ENCODE measurements at places on chromosomes 16 and 17.

DNA sequence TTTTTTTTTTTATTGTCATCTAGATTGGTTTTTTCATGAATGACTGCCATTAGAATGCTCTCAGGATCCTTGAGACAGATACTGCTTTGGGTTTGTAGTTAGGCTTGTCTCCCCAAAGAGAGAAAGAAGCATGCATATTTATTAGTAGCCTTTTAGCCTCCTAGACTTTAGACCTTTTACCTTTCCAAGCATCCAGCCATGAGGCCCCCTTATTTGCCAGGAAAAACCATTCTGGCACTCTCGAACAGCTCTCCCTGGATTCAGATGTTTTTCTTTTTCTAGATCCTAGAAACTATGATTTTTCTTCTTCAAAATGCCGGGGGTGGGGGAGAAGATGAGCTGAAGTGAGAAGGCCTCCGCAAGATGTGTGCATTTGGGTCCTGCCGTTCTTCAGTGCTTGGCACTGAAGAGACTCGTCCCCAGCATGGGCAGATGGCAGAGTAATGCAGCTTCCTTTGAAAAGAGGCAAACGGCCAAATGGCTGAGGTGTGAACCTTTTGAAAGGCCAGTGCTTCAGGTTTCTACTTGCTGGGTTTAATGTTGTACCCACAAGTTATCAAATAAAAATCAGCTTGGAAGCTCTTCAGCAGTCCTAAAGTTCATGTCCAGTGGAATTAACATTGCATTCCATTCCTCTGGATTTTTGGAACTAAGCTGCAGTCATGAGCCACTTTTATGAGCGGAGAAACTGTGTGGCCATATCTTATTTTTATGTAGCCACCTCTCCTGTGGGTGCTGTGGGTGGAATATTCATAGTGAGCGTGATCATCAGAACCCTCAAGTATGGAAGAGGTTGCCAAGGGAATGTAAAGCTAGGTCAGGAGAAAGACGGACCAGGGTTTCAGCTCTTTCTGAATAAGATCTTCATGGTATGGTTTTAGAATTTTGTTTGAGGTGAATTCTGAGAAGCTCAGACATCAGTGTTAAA, 7.2 kb downstream of the SOCS7 start:
- DNase-seq: peak; percentile 12

- DNase-seq: peak; percentile 8
Measured at GRCh38 chr16:60166111-60166510, 1432.0 kb upstream of the GOT2 start.

DNA sequence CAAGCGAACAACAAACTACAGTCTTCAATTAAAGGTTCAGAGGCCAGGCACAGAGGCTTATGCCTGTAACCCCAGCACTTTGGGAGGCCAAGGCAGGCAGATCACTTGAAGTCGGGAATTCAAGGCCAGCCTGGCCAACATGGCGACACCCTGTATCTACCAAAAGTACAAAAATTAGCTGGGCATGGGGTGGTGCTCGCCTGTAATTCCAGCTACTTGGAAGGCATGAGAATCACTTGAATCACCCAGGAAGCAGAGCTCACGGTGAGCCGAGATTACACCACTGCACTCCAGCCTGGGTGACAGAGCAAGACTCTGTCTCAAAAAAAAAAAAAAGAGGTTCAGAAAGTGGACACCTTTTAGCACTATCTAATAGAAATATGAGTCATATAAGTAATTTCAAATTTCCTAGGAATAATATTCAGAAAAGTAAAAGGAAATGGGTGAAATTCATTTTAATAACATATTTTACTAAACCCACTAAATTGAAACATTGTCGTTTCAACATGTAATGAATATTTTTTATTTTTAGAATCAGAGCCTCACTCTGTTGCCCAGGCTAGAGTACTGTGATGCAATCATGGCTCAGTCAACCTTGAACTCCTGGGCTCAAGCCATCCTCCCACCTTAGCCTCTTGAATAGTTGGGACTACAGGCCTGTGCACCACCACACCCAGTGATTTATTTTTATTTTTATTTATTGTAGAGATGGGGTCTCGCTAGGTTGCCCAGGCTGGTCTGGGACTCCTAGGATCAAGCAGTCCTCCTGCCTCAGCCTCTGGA, 15.2 kb upstream of the MARCHF10 start:
- peak; percentile 89 for DNase-seq

DNA sequence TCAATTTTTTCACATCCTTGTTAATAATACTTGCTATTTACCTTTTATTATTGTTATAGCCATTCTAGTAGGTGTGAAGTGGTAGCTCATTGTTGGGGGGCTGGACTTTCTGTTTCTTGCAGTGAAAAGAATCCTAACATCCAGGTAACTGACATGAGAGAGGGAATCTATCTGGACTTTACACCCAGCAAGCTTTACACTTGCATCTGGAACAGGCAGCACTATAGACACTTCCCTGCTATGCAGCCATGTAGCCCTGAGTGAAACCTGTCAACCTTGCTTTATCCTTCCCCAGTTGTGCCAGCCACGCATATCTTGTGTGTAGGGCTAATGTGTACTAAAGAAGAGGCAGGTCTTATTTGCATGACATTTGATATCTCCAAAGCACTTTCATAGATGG, 16.9 kb upstream of the ABCC12 start:
- DNase-seq: no peak

DNA sequence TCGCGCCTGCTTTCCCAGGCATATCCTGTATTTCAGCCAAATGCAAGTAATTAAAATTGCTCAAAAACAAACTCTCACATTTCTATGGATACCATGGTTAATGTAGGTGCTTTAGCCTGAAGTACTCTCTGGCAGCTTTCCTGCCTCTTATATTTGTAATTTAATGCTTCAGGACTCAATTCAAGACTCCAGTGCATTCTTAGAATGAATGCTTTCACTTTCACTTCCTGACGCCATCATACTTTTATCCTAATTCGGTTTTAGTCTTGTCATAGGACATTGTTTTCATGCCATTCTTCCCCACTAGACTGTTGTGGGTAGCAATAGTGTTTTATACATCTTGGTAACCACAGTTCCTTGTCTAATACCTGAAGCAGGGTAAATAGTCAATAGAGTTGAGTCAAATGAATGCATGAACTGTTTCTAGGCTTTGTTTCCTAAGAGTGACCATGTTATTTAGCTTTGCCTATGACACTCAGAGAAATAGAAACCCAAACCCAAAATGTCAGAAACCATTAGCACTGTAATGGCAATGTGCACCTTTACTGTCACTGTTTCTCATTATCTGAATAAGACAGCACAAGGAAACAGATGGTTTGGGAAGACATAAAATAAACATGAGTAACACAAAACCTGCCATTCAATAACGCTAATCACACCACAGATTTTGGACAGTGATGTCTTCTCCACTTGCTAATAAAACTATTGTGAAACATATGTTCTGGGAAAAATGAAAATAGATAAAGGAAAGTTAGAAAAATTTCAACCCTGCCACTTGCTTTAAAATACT, 705.5 kb downstream of the CDH11 start:
- peak; percentile 39 for DNase-seq

GRCh38 chr17:16287563-16288027, 65.7 kb downstream of the CENPV start:
- peak; percentile 24 for DNase-seq

- no peak for DNase-seq
Measured at GRCh38 chr17:45965812-45966211, 33.2 kb upstream of the STH start.

GRCh38 chr16:88681084-88681680, 5.1 kb downstream of the SNAI3 start:
- peak; percentile 17 for DNase-seq

DNA sequence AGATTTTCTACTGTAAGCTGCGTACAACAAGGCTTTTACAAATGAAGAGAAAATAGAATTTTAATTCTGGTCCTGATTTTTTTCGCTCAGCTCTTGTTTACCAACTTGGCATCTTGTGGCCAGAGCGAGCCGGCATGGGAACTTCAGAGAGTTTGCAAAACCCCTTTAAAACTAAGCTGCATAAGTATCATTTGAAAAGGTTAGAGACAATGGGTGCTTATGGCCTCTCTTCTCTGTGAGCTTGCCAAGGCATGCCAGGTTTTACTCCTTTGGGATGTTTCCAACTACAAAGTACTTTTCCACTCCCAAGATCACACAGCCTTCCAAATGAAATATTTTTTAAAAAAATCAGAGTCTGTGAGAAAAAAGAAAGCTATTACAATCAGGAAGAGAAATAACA, 62.4 kb upstream of the FA2H start:
- peak; percentile 34 for DNase-seq

DNA sequence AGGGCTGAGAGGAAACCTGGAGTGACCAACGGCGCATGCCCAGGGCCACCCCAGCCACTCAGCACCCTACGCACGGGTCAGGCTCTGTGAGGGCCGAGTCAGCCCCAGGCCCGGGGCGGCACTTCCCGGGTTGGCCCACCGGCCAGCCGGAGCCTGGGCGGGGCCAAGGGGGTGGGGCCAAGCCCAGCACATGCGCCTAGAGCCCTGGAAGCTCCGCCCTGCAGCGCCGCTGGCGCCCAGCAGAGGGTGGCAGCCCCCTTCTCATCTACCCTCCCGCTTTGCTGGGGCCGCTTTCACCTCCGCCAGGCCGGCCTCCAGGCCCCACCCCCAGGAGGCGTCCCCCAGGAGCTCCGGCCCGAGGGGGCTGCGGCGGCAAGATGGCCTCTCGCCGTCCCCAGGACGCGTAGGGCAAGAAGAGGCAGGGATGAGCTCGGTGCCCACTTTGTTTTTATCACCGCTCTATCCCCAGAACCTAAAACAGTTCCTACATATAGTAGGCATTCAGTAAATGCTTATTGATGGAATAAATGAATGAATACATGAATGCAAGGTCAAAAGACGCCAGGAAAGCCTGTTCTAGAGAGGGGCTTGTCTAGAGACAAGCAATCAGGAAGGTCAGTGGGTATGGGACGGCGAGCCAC, 31.3 kb downstream of the MYO18A start:
- DNase-seq: peak; percentile 81

- no peak for DNase-seq
Measured at GRCh38 chr17:78267253-78268073, 36.0 kb downstream of the TMEM235 start.

DNA sequence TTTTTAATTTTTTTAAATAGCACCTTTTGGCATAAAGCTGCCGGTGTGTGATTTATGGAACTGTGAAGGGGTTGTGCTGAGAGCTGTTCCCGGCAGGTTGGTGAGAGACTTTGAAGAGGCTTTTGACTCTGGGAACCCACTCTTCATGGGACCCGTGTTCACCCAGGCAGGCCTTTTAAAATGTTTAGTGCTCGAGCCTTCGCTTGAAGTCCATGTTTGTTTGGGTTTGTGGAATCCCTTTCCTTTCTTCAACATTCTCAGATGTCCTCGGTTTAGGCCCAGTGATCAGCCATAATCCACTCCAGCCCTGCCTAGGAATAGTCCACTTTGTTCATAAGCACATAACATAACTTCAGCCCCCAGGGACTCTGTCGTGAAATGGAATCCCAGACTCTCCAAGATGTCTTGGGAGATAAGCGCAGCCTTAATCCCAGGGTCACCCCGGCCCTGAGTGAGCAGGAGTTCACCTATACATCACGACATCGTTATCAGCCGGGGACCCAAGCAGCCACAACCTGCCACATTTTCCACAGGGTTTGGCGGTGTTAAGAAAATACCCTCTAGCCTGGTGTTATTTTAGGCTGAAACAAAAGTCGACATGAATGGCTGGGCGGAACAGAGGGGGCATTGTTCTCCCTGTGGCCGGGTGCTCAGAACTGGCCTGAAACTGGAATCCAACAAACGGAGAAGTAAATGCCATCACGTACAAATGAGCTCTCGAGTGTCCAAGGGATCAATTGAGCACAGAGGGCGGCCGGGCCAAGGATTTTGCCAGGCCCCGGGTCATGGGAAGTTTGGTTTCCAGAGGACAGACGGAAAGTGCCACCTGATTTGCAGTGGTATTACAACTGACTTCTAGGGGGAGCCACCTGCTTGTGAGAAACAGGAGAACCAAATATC, 145.7 kb upstream of the IRX3 start:
- DNase-seq: no peak

DNA sequence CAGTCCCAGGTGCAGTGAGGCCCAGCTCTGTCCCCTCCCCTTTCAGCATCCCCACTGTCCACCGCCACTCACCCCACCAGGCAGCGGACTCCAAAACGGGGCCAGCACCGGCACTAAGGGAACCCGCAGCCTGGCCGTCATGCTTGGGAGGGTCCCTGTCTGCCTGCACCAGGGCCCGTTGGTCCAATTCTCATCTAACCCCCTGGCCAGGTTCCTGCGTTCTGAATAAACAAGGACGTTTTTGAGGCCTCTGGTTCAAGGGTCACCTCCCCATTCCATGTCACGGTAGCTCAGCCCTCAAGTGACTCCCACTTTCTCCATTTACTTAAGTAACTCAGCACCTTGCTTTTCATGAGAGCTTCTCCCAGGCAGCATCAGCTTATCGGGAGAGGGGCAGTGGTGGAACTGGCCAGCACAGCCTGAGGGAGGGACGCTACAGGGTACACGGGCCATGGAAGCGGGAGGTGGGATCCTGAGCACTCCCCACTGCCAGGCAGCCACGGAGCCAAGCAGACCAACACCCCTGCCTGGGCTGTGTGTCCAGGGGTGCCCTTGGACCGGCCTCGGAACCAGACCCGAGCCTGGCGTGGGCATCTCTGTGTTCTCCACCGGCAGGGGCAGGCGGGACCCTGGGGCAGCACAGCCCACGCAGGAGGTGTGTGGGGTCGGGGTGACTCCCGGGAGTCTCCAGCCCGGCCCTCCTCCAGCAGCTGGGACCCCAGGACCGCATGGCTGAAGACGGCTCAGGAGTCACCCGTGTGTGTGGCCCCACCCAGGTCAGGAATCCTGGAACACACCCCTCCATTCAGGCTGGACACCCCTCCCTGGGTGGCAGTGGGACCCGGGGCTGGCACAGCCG, 74.9 kb upstream of the GNG13 start:
- no peak for DNase-seq

- no peak for DNase-seq
Measured at GRCh38 chr17:58531122-58531521, 16.7 kb upstream of the MTMR4 start.

DNA sequence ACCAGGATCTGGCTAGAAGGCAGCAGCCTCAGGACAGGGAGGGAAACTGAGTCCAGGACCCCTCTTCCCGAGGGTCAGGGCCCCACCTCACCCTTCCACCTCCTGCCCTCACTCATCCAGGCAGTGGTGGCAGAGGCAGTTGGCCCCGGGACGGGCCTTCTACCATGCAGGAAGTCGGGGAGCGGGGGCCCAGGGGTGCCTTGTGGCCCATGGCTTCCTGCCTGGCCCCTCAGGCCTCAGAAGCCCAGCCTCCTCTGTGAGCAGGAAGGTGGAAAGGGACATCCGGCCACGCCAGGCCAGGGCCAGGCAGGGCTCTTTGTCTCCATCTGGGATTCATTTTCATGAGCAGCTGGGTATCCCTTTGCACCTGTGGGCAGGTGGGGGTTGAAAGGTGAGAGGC, 58.5 kb downstream of the BAHCC1 start:
- no peak for DNase-seq

DNA sequence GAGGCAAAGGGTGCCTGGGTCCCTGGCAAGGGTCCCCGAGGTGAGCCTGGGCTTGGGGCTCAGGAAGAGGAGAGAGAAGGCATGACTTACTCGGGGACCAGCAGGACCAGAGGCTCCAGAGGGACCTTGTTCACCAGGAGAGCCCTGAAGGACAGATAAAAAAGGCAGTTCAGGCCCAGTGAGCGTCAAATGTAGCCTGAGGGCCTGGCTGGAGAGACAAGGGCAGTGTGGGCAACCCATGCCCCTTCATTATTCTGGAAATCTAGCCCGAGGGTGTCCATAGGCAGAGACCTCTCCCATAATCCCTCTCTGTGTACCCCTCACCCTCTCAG, 14.1 kb downstream of the COL1A1 start:
- DNase-seq: no peak

Measured in bronchial epithelial cell (primary cell).